ENCODE measurements at places on chromosomes 7 and 10.

GRCh38 chr7:50369143-50370026 is 64.9 kb downstream of the IKZF1 start:
- no peak for DNase-seq

GRCh38 chr10:25901199-25901598 is 32.8 kb upstream of the MYO3A start:
- no peak for DNase-seq

GRCh38 chr7:99080679-99081078 is 63.2 kb downstream of the SMURF1 start:
- no peak for DNase-seq

DNA sequence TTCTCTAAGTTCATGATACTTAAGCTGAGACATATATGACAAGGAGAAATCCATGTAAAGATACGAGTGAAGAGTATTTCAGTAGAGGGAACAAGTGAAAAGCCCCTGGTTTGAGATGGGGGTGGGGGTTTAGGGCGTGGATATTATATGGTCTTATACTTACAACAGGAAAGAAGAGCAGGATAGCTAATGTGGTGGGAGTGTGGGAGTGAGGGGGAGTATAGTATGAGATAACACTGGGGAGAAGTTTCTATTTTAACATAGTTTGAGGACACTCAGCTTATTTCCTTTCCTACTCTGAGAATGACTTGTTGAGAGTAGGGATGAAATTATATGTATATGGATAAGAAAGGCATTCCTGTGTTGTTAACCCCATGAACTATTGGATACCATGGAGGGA is 36.5 kb downstream of the MCU start:
- DNase-seq, result no peak

- peak; percentile 23 for DNase-seq
Observed at GRCh38 chr7:37690206-37690605, 6.6 kb downstream of the GPR141 start.

DNA sequence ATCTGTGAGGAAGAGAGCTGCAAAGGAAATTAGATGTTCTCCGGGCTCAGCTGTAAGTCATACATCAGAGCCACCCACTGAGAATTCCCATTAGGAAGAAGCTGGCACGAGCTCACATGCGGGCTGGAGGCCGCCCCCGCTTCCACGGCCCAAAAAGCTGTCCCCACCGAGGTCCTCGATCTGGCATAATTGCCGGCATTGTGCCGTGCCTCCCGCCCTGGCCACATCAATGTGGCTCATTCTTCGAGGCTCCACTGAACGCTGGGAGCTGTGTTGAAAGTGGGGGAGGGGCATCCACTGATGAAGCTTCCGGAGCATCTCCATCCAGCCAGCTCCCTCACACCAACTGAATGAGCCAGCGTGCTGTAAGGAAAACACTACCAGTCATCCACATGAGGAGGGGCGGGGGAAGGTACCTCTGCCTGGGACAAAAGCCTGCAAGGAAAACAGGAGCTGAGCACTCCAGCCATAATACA is 173.1 kb downstream of the PTPRN2 start:
- no peak for DNase-seq

DNA sequence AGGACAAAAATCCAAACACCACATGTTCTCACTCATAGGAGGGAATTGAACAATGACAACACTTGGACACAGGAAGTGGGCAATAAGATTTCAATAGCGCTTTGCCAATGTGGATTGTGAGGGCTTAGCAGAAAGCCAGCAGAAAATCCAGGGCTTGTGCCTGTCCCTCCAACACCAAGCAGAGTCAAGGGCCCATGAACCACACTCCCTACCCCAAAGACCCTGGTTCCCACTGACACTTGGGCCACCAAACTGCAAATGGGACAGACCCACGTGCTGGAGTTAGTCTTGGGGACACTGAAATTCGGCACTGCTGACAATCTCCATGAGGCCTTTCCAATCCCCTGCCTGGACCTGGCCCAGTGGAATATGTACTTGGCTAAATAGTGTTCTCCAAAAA is 67.0 kb downstream of the GRID1 start:
- no peak for DNase-seq

GRCh38 chr7:87473986-87474385 is 1.5 kb downstream of the ABCB4 start:
- no peak for DNase-seq

DNA sequence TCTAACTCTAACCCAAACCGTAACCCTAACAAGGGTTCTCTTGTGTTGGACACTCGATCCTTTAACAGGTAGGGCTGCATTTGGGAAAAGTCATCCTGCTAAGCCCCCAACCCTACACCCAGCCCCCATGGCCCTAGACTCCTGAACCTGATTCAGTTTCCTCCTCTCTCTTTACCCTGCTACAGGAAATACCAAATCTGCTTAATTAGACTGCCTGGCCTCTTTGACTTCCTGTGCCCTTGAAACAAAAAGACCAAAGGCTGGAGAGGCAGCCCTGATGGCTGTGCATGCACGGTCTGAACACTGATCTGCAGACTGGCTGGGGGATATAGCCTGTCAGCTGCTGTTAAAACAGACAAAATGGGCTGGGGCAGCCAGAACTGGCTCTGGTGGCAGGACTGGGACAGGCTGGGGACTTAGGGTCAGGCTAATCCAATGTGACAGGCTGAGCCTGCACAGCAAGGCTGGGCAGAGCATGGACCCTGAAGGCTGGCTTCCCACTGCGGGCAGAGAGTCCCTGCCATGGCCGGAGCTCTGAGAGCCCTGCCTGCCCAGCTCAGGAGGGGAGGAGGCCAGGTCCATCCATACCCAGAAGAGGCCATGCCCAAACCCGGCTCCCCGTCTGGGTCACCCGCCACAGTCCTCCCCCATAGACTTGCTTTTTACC is 51.0 kb upstream of the MSMB start:
- DNase-seq, result no peak

- no peak for DNase-seq
Observed at GRCh38 chr7:36633377-36633776, 90.9 kb downstream of the AOAH start.

DNA sequence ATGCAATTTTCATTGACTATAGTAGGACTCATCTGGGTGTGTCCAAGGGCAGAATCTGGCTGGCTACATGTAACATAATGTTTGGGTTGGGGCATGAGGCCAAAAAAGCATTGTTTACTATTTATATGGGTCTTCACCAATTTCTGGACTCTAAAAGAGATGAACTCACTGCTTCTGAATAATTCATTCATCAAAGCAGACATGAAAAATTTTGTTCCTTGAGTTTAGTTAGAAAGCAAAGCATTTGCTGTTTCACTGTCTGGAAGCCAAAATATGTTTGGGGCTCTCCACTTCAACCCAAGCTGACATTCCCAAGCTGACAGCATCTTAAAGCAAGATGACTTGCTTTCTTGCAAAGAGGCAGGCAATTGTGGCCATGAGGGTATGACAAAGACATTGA is 670.6 kb downstream of the SUGCT start:
- DNase-seq, result no peak

GRCh38 chr7:34041707-34042106 is 136.4 kb downstream of the BMPER start:
- no peak for DNase-seq

DNA sequence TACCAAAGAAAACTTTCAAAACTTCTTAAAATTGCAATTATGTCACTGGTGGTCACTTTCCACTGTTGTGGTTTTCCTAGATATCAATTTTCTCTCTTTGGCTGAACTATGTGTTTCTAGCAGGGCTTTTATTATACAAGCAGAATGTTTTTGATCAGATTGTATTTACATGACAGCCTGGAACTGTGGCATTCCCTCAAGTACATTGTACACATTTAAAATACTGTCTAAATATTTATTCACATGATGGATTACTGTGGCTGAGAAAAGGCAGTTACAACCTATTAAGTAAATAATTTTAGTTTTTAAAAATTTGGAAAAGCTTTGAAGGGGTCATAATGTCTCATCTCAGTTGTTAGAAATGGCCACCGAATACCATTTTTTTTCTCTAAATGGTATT is 231.9 kb upstream of the PPP1R3A start:
- no peak for DNase-seq

- DNase-seq, result no peak
Observed at GRCh38 chr7:26127411-26127810, 24.6 kb upstream of the NFE2L3 start.

All from left ventricle myocardium superior (tissue), 1 donor.